ENCODE measurements at places on chromosomes 1 and 21.

DNA sequence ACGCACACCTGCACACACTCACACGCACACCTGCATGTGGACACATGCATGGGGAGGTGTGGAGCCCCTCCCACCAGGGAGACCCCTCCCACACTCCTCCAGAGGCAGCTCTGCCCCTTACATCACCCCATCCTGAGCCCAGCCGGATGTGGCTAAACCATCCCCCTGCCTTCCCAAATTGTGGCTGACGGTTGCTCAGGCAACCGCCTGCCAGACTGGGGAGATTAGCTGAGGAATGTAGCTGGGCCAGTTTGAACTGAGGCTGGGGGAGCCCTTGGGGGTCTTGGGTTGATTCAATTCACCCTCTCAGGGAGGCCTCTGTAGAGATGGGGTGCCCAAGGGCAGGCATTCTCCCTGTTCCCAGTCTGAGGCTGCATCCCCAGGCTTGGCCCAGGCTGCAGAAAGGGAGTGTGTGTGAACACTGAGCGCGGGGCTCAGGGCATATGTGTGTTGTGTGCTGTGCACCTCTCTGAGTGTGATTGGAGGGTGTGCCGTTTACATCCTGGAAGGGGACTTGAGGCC lies 12.9 kb downstream of the PTPRU start:
- no peak for DNase-seq

DNA sequence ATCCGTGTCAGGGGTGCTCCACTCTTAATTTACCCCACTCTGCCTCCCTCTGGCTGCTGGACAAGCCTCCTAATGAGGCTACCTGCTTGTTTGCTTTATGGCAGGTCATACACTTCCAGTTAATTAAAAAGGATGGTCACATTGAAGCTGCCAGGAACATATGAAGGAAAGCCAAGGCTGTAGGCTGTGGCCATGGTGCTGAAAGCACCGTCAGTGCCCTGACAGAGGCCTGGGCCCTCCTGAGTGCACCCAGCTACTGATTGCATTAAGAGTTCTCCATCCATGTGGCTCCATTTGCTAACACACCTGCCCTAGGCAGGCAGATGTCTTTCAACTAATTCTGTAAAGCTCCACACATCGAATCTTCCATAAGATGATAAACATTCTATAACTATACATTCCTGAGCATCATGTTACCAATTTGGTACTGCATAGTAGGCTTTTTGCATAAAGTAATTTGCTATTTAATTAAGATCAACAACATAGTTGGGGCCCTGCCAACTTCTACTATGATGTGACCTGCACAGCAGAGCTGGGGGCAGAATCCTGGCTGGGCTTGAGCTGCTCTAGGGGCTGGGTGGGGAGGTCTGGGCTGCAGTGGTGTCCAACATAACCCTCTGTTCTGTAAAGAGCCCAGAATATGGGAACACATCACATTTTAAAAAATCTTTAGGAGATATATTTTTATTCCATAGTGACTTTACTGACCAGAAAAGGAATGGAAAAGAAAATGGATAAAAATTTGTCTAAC lies 224.8 kb downstream of the SIPA1L2 start:
- DNase-seq, result no peak

GRCh38 chr1:111833334-111833733 lies 77.6 kb downstream of the DDX20 start:
- peak; percentile 10 for DNase-seq

DNA sequence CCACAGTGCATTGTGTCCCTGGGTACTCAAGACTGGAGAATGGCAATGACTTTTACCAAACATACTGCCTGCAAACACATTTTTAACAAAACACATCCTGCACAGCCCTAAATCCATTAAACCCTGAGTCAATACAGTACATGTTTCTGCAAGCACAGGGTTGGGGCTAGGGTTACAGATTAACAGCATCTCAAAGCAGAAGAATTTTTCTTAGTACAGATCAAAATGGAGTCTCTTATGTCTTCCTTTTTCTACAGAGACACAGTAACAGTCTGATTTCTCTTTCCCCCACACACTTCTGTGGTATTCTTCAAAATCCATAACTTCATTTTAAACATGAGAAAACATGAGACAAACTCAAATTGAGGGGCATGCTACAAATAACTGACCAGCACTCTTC lies 13.9 kb downstream of the BMP8A start:
- DNase-seq, result no peak

- no peak for DNase-seq
Observed at GRCh38 chr21:46165098-46165497, 9.7 kb upstream of the FTCD start.

GRCh38 chr1:66993076-66993475 lies 60.9 kb downstream of the SLC35D1 start:
- DNase-seq, result no peak

DNA sequence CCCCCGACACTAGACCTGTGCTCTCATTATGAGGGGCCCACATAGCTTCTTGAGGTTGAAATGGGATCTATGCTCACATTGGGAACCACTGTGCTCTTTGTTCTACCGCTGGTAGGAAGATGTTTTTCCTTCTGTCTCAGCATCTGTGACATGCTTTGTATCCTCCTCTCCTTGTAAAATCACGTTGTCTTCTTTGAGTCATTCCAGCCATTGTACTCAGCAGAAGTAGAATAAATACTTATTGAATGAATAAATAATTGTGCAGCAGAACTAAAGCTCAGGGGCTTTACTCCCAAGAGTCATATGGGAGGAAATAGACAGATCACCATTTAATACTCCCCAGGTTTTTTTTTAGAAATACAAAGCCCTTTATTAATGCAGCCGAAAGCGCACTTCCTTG lies 66.3 kb upstream of the EDEM3 start:
- DNase-seq, result no peak

GRCh38 chr1:23177438-23178380 lies 9.1 kb upstream of the LUZP1 start:
- peak; percentile 78 for DNase-seq

GRCh38 chr1:119012383-119012782 lies 24.2 kb upstream of the TBX15 start:
- no peak for DNase-seq

DNA sequence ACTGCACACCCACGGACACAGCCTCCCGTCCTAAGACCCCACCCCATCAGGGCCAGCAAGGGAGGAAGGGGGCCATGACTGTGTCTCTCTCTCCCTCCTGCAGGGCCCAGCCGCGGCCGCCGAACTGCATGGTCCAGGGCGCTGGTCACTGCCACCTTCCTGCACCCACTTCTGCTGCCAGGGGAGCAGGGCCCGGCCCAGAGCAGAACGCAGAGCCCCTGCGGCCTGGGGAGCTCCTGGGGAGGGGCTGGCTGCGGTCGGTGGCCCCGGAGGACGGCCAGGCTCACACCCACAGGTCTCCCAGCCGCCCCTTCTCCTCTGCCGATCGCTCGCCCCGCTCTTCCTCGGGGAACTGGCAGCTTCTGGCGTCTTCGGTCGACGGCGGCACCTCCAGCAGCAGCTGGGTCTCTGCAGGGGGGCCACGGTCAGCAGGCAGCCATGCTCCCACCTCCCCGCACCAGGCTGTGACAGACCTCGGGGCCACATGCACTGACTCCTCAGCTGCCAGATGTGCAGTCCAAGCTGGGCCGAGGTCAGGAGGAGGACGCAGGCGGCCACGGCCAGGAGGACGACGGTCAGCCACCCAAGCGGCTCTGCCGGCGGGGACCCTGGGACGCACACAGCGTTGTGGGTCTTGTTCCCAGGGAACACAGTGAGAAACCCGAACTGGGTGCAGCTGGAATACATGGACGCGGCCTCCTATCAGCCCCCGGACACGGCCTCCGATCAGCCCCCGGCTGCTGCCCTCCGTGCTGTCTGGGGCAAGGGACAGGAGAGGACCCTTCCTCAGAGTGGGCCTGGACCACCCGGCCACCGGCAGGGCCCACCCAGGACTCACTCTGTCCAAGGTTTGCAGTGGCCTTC lies 2.6 kb downstream of the TNFRSF18 start:
- DNase-seq, result no peak

GRCh38 chr1:3695326-3696217 lies 43.3 kb downstream of the TP73 start:
- peak; percentile 39 for DNase-seq

GRCh38 chr1:11948822-11949458 lies 14.4 kb downstream of the PLOD1 start:
- no peak for DNase-seq

- no peak for DNase-seq
Observed at GRCh38 chr1:242448910-242449645, 75.4 kb downstream of the PLD5 start.

DNA sequence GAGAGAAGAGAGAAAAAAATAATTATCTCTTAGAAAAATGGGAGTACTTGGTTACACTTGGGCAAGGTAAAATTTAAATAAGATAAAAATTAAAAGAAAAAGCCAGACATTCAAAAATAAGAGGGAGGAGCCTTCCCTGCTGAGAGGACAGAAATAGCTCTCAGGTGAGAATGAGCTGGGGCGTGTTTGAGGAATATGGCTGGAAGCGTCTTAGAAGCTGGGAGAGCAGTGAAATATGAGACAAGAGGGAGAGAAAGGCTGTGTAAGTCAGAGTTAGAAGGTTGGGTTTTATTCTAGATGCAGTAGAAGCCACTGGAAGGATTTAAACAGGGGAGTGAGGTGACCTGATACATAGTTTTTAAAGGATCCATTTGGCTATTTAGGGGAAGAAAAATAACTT lies 154.2 kb upstream of the L1TD1 start:
- no peak for DNase-seq

GRCh38 chr1:41411229-41411628 lies 50.0 kb downstream of the FOXO6 start:
- DNase-seq, result no peak

DNA sequence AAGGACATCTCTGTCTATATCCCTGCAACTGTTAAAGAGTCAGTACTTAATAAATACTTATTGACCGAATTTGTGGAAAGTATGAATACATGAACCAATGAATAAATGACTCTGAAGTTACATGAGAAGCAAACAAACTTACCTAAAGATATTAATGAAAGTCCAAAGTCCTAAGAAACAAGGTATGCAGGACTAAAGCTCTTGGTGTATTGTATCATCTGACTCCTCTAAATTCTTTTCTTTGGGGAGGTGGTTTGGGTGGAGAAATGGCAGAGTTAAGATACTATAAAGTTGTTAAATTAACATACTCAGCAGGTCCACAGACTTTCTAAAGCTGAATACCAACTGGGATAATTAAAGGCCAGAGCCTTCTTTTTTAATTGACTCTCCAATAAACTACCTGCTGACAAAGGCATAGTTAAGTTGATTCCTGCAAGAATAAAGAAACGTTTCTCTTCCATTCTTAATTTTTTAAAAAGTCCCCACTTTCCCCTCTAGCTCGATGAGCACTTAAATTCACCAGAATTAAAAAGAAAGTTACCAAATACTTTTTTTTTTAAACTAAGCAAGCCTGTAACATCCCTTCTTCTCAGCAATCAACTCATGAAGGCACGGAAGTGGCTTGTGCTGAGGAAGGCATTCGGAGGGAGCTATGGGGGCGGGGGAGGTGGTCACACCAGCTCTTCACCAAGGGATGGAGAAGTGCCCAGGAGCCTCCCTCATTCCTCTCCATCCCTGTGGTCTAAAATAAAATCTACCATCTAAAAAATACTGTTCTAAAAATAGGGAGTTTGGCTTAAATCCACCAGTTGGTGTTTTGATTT lies 61.1 kb downstream of the GADD45A start:
- DNase-seq, result peak; percentile 70

GRCh38 chr1:230104395-230105244 lies 37.6 kb downstream of the GALNT2 start:
- DNase-seq, result peak; percentile 99

GRCh38 chr1:32949519-32949918 lies 15.1 kb downstream of the RNF19B start:
- DNase-seq, result no peak

DNA sequence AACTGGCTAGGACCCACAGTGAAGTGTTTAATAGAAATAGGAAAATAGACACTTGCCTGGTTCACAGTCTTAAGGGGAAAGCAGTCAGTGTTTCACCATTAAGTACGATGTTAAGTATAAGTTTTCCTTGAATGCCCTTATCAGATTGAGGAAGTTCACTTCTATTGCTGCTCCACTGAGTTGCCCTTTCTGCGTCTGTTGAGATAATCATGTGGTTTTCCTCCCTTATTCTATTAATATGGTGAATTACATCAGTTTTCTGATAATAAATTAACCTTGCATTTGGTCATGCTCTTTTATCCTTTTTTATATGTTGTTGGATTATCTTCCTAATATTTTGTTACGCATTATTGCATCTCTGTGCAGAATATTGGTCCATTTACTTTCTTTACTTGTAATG lies 21.4 kb downstream of the UTS2 start:
- peak; percentile 3 for DNase-seq

DNA sequence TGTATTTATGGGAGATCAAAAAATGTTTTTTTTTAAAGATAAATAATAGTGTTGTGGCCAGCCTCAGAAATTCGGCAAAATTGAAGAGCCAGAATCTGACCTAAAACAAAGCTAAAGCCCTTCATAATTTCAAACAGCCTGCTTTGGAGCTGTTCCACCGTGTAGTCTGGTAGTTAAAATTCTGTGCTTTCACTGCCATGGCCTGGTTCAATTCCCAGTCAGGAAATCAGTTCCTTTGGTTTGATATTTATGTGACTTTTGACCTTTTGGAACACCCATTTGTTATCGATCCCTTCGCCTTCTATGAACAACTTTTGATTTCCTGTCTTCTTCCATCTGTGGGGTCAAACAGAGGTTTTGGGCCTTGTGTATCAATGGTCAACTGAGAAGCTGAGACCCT lies 179.8 kb downstream of the HFM1 start:
- no peak for DNase-seq

- DNase-seq, result no peak
Observed at GRCh38 chr1:204443260-204443619, 31.6 kb upstream of the PPP1R15B start.

GRCh38 chr1:23801338-23801748 lies 789 bp upstream of the GALE start:
- no peak for DNase-seq

GRCh38 chr1:55474168-55474786 lies 259.1 kb upstream of the USP24 start:
- DNase-seq, result peak; percentile 80

DNA sequence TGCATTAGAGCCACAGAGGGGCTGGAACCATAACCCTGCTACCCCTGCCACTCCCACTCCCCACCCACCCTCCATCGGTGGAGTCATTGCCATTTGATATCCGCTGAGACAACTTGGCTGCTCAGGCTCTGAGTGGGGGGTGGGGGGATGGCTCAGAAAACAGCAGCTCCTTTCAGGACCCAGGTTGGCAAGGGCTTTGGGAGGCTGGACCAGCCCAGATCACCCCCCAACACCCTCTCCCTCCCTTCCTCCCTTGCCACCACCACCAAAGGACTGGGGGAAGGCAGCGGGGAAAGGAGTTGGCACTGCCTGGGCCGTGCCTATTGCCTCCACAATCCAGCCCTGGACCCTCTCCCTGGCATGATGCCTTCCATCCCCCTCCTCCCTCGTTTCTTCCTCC lies 1.7 kb downstream of the KCNJ10 start:
- DNase-seq, result no peak

- no peak for DNase-seq
Observed at GRCh38 chr1:204741440-204741839, 55.9 kb upstream of the LRRN2 start.

- DNase-seq, result no peak
Observed at GRCh38 chr1:21289700-21290545, at the start of gene ECE1. Gene ECE1, minus strand, starts transcription at chr1:21290463. Its CDS starts 49 bp downstream, at chr1:21290414.

GRCh38 chr1:8107897-8108296 lies 81.8 kb upstream of the ERRFI1 start:
- DNase-seq, result no peak

- peak; percentile 69 for DNase-seq
Observed at GRCh38 chr1:157156058-157156541, 17.9 kb upstream of the ETV3 start.

Measured in cardiac fibroblast (primary cell).